Fibroblast of upper back skin (primary cell): ENCODE measurements at places on chromosomes 2 and 18.
A peak's percentile ranks its signal among the peaks of the same experiment; 100 is the strongest.

GRCh38 chr2:19870792-19871191 lies 31.0 kb downstream of the TTC32 start:
- no peak for DNase-seq

DNA sequence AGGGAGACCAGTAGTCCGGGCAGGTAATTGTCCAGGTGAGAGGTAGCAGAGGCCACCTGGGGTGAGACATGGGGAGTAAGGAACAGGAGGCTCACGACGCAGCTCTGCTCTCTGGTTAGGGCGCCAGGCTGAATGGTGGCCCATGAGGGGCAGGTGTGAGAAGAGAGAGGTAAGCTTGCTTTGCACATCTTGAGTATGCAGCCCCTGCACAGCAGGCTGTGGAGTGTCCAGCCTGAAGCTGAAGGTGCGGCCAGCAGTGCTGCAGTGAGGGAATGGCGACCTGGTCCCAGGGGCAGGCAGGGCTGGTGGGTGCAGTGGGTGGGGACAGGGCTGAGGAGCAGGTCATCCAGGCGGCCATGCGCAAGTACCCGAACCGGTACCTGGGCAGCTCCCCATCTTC lies 15.7 kb downstream of the PRELID3A start:
- no peak for DNase-seq

DNA sequence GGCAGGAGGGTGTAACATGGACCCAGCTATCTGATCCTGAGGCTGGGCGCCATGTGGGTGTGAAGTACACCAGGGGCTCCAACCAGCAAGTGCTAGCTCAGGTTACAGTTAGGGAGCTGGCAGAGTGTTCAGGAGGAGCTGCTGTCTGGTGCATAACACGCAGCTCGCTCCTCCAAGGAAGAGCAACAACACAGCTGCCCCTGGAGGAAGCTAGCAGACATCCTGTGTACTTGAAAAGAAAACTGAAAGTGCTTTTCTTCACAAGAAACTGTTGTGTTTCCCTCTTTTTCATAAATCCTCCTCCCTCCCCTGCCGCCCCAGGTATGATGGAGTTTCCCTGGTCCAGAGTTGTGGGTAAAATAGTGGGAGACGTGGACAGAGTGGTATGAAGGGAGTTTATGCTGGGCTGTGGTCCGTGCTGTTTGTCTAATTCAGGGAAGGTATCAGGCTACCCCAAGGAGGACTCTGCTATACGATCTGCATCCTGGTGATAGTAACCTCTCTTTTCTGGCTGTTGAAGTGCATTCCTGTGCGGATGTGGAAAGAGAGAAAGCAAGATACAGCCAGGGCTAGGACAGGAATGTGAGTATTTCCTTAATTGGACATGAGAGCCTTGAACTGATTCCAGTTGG lies 6.1 kb upstream of the LBH start:
- peak; percentile 88 for DNase-seq

DNA sequence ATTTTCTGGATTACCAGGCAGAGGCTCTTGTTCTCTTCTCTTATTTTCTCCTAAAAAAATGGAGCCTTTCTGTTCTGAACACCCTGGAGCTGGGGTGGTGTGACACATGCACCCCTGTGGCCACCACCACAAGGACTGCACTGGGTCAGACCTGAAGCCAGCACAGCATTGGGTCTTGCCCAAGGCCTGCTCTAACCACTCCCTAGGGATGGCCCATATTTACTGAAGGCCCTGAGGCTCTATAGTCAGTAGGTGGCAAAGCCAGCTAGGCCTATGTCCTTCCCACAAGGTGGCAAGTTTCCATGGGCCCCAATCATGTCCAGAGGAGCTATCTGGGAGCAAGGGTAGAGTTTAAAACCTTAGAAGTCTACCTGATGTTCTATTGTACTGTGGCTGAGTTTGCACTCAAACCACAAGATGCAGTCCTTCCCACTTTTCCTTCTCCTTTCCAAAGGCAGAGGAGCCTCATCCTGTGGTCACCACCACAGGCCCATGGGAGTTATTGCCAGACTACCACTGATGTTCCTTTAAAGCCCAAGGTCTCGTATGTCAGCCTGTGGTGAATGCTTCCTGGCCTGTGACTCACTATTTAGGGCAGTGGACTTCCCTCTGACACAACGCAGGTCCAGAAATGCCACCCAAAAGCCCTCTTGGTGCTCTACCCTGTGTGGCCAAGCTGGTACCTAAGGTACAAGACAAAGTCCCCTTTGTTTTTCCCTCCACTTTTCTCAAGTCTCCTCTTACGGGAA lies 15.0 kb upstream of the FMNL2 start:
- DNase-seq: peak; percentile 38

DNA sequence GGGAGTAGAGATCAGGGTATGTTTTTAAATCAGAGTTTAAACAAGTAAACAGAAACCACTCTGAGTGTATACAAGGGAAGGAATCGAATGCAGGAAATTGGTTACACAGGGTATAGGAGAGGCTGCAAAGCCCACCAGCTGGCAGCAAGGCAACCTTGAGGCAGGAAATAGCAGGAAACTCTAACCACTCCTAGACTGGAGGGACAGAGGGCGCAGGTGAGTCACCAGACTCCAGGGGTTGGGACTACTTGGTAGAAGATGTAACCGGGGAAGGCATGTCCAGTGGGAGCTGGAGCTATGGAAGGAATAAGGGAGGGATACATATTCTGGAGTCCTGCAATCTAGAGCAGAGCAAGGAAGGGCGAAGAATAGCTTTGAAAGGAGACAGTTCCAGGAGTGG lies 152.3 kb downstream of the MEIS1 start:
- no peak for DNase-seq
